ENCODE measurements at places on chromosomes 1 and 21.
A peak's percentile ranks its signal among the peaks of the same experiment; 100 is the strongest.

- peak; percentile 75 for DNase-seq
Observed at GRCh38 chr1:27071049-27071416, 58.4 kb upstream of the TENT5B start.

GRCh38 chr21:44010429-44010828 is 1.7 kb upstream of the TRAPPC10 start:
- DNase-seq: no peak

DNA sequence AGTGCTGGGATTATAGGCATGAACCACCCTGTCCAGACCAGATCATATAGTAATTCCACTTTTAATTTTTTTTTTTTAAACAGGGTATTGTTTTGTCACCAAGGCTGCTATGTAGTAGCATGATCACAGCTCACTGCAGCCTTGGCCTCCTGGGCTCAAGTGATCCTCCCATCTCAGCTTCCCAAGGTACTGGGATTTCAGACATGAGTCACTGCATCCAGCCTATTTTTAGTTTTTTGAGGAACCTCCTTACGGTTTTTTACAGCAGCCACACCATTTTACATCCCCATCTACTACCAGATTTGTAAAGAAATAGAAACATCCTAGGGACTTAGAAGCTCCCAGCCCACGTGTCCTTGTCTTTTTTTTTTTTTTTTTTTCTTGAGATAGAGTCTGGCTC is 24.0 kb downstream of the L1TD1 start:
- no peak for DNase-seq

DNA sequence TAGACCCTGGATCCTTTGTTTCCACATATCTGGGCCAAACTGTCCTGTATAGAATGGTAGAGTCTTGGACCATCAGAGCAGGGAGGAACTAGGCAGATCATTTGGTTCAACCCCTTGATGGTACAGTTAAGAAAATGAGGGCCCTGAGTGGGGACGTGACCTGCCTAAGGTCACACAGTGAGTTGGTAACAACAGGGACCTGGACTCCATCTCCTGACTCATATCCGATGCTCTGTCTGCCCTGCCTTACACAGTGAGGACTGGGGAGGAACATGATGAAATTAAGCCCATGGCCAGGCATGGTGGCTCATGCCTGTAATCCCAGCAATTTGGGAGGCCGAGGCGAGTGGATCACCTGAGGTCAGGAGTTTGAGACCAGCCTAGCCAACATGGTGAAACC is 440.2 kb downstream of the PTPRU start:
- no peak for DNase-seq

GRCh38 chr1:86773341-86774288 is 69.2 kb downstream of the SH3GLB1 start:
- DNase-seq: peak; percentile 69

DNA sequence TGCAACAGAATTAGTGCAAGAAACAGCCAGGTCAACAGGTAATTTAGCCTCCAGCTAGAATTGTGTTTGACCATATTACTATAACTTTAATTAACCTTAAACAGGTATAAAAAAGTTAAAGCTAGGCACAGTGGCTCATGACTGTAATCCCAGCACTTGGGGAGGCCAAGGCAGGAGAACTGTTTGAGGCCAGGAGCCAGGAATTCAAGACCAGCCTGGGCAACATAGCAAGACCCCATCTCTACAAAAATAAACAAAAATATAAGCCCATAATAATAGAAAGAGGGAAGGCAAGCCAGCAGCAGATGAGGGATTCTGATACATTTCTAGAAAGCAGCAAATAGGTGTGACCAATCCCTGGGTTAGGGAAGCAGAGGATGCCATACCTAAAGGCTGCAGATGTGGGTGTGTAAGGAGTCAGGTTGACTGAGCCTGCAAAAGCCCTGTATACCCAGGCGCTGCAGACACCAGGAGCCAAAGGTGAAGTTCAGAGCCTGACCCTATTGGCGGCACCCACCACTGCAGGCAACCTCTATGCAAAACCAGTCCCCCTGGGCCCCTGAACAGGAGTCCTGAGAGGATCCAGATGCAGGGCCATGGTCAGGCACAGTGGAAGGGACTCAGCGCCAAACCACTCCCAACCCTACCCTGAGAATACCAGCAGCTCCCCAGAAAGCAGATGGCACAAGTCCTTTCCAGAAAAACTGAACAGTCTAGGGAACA is 19.3 kb upstream of the LSS start:
- DNase-seq: no peak

GRCh38 chr1:109114342-109114674 is 393 bp downstream of the ELAPOR1 start:
- DNase-seq: peak; percentile 20

- DNase-seq: peak; percentile 78
Observed at GRCh38 chr1:81799939-81800694, 617 bp upstream of the ADGRL2 start.

DNA sequence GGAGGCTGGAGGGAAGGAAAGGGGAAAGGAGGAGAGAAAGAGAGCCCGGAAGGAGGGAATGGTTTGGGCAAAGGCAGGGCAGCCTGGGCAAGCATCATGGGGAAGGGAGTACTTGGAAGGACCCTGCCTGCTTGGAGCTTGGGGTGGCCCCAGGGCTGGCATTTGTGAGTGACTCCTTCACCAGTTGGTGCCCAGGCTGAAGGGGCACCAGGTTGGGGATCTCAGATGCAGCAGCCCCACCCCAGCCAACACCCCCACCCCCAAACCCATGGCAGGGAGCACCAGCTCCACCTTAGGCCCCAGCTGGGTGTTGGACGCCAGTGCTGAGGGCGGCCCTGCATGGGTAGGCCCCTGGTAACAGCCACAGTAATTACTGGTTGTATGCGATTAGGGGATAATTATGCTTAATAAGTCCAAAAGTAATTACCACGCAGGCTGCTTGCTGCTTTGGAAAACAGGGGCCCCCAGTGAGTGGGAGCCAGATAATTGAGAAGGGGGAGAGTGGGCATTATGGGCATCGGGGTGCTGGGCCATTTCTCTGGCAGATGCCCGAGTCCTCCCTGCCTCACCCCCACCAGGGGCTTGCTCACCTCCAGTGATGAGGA is 78.3 kb downstream of the VWA5B1 start:
- DNase-seq: no peak

DNA sequence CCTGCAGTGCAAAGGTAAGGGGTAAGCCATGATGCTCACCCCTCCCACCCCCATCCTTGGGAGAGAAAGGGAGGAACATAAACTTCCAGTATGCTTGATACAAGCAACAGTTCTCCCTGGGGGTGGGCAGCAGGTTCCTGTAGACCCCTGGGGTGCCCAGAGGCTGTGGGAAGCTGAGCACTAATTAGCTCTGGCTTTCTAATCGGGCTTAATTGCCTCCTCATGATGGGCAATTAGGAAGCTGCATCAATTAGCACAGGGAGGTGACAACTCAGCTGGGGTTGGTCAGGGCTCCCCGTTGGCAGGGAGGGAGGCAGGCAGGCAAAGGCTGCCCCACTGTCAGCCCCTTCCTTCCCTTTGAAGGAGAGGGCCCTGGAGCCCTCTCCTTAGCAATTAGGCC is 15.7 kb upstream of the LMNA start:
- DNase-seq: no peak

DNA sequence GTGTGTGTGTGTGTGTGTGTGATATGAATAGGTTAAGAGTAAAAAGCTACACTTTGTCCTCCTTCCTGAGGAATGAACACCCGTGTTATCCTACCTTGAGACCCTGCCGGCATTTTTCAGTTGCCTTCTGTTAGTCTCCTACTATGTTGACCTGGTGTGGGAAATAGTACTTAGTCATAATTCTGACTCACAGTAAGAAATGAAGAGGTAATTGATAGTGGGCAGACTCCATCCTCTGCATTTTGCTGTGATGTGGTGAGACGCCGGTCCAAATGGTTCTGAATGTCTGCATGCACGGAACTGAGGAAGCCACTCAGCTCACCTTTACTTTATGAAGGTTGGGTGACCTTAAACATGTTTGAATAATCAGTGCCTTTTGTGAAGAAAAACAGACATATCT is 12.6 kb downstream of the CD101 start:
- DNase-seq: peak; percentile 48

DNA sequence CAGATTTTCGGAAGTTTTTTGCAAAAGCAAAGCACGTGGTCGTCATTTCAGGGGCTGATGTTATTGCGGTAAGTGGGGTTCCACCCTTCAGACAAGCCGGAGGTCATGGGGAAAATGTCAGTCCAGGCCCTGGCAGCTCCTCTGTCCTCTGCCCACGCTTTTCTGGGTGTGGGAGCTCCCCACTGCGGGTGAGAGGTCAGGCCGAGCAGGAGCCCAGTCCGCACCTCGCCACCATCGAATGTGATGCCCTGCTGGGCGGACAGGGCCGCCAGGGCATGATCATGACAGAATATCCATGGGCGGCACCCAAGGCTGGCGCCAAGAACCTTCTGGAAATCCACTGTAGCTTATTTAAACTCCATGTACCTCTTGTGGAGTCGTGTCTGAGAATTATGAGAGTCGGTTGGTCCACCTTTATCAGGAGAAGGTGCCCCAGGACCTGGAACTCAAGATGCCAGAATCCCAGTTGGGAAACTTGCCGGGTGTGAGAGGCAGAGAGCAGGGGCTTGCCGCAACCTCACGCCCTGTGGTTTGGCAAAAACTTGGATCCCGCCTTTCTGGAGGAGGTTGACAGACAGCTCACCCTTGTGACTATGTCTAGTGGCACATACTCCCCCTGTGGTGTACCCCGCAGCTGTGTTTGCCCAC is 6.9 kb downstream of the DIRAS3 start:
- DNase-seq: no peak

- DNase-seq: no peak
Observed at GRCh38 chr1:101902199-101902598, 94.5 kb downstream of the OLFM3 start.

DNA sequence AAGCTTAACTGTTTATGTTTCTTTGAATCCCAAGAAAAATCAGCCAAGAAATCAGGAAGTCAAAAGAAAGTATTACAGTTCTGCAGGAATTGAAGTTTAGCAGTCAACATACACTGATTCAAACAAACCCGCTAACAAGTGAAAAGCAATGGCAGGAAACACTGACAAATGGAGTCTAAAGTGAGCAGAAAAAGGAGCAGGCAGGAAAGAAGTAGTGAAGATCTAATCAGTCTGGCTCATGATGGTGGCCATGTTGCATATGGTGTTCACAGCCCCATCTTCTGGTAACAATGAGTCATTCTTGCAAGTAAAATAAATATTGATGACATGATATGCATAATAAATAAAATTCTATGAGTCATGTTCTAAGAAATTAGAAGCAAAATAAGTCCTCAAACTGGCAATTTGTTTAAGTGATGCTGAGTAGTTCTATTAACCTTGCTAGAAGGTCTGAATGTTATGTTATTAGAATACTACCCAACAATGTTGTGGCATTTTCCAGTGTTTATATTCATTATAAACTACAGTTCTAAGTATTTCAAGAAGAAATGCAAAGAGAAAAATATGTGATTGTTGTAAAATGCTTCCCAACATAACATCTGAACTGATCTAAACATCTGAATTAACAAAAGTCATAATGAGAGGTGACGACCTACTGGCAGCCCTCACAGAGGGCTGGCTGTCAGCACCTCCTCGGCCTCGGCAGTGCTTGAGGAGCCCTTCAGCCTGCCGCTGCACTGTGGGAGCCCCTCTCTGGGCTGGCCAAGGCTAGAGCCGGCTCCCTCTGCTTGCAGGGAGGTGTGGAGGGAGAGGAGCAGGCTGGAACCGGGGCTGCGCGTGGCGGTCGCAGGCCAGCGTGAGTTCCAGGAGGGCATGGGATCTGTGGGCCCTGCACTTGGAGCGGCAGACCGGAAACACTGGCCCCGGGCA is 5.7 kb upstream of the ACBD6 start:
- DNase-seq: peak; percentile 51

DNA sequence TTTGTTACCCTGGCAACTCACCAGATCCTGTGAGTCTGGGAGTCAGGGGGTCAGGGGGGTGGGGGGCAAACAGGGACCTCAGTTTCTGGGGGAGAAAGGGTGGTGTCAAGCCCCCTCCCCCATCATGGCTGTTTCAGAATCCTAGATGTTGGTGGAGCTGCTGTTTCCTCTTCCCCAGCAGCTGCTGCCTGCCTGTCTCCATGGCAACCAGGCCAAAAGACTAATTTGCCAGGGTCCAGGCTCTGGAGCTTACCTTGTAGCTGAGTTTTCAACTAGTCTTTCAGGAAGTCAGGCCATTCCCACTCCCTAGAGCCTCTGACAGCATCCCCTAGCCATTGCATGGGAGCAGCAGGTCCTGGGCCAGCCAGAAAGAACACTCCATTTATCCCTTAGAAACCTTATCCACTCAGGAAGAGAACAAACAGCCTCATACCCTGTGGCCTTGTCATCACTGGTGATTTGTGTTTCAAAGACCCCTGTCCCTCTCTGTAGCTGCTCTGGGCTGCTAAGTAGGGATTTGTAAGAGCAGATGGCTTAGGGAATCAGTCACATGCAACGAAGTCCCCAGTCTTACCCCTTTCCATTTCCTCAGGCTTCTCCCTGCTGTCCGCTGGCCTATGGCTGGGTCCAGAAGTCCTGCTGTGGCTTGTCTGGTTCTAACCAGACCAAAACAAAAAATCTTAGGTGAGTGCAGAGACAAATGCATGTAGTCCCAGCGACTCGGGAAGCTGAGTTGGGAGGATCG is 21.5 kb upstream of the STMN1 start:
- DNase-seq: no peak

DNA sequence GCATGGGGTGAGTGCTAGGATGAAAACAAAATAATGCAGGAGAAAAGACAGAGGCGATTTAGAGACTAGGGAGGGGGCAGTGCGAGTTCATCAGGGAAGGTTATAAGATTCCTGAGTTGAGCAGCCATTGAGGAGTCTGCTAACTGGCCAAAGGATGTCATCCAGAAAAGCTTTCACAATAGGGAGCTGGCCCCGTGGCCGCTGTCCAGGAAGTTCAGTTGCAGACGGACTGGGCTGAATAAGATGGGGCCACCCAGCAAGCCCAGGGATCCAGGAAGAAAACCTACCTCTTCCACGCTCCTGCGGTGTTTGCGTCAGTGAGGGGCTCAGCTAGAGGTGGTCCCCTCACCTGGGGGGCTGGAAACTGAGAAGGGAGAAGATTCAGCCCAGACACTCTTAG is 4.0 kb upstream of the PKP1 start:
- DNase-seq: no peak

DNA sequence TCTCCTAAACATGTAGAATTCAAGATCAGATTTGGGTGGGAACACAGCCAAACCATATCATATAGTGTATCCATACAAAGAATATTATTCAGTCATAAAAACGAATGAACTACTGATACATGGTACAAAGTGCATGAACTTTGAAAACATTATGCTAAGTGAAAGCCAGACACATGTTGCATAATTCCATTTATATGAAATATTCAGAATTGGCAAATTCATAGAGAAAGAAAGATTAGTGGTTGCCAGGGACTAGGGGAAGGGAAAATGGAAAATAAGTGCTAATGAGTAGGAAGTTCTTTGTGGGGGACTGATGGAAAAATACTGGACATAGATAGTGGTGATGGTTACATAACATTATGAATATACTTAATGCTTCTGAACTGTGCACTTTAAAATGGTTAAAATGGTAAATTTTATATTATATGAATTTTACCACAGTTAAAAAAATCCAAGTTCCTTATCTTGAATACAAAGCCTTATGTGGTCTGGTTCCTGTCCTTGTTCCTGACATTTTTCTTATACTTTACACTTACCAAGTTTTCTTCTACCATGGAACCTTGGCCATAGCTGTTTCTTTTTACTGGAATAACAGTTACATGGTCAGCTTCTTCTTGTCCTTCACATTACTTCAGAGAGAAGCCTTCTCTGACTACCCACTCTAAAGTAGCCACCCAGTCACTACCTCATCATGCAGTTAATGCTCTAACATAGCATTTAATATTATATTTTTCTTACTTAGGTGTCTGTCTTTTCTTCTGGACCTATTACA is 64.0 kb downstream of the CCDC18 start:
- DNase-seq: no peak

Data from epithelial cell of esophagus (primary cell).